Hepatocyte (in vitro differentiated cells): ENCODE measurements at places on chromosomes 16 and 17. TPM values are rescaled to one million over a fixed set of nuclear protein-coding genes. Genes with fewer than 3 reads are reported as not detected.

- no peak for DNase-seq
These were observed 3.9 kb upstream of the BIRC5 start for GRCh38 chr17:78210111-78210510.

Gene CNGB1
- total RNA-seq = not detected in 2 replicates

DNA sequence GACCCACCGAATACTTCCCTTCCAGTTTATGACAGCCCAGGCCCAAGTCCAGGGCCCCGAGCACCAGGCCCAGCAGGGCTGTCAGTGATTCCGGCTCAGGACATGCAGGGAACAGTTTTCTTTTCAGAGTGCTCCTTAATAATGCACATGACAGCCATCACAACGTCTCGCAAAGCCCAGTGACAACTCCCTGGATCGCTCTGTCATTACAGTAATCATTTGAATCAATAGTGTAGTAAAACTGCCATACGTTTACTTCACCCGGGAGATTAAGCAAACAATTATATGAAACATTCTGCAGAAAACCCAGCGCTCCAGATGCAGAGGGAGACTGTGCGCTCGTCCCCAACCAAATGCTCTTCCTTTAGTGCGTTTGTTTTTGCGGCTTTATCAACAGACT, 162.6 kb upstream of the CDH13 start:
- DNase-seq = no peak

GRCh38 chr16:50047864-50048263, 17.9 kb upstream of the HEATR3 start:
- DNase-seq = no peak

GRCh38 chr17:36673637-36674277, 72.4 kb downstream of the MRM1 start:
- DNase-seq = no peak

DNA sequence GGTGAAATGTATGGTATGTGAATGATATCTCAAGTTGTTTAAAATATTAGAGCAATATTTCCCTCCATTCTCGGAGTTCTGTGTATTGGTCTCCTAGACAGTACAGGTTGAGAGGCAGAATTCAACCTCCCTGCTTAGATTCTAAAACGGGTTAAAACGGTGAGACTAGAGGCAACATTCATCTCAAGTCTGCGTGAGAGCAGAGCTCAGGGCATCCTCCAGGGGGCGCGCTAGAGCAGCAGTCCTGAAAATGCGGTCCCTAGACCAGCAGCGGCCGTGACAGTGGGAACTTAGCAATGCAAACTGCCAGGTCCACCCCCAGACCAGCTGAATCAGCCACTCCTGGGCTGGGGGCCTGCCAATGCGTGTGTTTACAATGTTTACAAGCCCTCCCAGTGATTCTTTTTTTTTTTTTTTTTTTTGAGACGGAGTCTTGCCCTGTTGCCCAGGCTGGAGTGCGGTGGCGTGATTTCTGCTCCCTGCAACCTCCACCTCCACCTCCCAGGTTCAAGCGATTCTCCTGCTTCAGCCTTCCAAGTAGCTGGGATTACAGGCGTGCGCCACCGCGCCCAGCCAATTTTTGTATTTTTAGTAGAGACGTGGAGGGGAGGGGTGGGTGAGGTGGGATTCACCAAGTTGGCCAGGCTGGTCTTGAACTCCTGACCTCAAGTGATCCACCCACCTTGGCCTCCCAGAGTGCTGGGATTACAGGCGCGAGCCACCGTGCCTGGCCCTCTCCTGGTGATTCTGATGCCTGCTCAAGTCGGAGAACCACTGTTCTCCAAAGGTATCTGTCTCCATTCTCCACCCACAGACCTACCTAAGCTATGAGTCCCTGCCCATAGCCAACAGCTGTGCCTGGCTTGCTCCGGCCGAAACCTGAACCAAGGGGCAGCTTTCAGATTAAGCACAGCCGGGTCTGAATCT, 24.2 kb downstream of the KLHL36 start:
- peak; percentile 83 for DNase-seq

DNA sequence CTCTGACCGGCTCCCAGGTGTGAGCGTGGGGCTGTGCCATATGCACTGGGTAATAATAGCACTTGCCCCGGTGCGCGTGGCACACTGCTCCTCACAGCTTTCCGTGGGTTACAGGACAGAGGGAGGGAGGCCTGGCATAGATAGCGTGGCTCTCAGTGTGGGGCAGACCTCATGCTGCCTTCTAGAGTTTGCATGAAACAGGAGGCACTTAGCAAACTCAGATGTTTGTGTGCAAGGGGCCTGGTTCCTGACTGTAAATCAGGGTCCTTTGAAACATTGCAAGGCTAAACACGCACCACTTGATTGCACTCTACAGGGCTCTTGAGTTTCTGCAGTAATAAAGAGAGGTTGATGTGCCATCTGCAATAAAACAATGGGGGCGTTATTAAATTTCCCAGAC, 101.7 kb downstream of the RPTOR start:
- DNase-seq = no peak

- no peak for DNase-seq
These were observed 49.9 kb upstream of the CDR2 start for GRCh38 chr16:22424161-22424937.

GRCh38 chr17:56773124-56773523, 60.6 kb downstream of the C17orf67 start:
- DNase-seq = no peak

Gene SHPK
- total RNA-seq = 14.1 and 14.9 TPM in 2 replicates

- peak; percentile 88 for DNase-seq
These were observed 94.9 kb downstream of the ANKRD11 start for GRCh38 chr16:89395150-89396142.

Gene KRTAP4-8
- total RNA-seq = not detected in 2 replicates

DNA sequence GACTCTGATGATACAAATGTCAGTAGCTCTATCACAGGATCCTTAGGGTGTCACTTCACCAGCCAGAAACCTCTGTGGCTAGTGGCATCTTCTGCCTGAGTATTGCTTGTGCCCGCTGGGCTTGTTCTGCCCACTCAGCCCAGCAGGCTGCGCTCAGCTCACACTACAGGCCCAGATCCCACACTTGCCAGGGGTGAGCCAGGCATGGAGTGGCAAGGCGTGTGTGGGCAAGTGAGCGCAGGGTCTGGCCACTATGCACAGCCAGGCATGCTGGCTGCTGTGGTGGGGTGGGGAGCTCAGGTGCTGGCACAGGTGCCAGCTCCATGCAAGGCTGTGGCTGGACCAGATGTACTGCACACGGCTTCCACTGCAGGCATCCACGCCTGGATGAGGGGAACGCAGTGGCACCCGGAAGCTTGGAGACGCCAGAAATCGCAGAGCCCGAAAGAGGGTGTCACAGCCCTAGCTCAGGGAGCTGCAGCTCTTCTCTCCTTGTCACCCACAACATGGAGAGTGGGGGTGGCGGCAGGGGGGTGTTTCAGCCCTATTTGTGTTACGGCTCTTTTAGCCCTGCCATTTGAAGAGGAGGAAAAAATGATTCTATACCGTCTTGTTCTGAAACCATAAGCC, 10.2 kb downstream of the CFAP97D1 start:
- DNase-seq = no peak

GRCh38 chr16:67723911-67724305, 4.8 kb upstream of the GFOD2 start:
- no peak for DNase-seq

DNA sequence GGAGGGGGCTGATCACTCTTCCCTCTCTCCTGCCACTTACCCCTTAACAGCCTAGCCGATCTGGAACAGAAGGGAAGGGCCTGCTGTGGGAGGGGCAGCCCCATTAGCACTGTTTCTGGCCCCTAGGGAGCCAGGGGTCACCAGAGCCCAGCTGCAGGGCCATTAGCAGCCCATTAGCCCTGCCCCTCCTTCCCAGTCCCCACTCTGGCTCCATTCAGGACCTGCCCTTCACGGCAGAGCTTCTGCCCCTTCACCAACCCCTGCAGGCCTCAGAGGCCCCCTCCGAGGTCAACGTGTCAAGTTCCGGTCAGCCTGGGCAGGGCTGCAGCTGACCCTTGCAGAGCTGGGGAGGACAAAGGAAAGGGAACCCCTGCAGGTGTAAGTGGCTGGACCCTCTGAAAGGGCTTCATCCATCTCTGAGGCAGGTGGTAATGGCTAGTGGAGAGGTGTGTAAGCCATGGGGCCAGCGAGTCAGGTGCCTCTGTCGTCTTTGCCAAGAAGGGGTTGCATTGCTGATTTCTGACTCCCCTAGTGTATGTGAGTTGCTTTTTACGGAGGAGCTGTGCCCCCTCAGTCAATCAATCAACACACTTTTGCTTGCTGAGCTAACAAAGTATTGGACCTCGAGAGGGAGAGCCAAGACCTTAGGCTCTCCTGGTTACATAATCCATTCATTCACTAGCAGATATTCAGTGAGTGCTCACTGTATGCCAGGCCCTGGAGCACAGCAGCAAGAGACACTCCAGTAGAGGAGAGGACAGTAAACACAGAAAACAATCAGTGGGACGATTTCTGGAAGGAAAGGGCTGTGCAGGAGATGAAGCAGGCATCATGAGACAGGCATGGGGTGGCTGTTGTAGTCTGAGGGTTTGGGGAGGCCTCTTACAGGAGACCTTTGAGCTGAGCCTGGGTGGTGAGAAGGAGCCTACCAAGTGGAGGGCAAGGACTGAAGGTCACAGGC, 18.2 kb upstream of the KCNJ12 start:
- no peak for DNase-seq

DNA sequence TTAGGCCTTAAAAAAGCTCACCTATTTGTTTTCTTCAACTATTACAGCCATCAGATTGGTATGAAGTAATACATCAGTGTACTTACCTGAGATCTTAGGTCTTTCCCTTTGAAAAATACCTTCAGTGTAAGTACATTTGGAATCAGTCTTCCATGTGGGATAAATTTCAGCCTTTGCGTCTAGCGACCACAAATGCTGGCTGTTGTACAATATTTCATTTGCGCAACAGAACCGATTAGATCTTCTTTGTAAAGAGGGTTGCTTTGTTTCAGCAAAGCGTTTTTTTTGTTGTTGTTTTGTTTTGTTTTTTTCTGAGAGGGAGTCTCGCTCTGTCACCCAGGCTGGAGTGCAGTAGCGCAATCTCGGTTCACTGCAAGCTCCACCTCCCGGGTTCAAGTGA, 394.0 kb downstream of the CPPED1 start:
- DNase-seq = no peak

- no peak for DNase-seq
These were observed 22.1 kb downstream of the PRKCB start for GRCh38 chr16:23857881-23858269.

- DNase-seq = no peak
These were observed 33.5 kb upstream of the EMP2 start for GRCh38 chr16:10613785-10614485.

DNA sequence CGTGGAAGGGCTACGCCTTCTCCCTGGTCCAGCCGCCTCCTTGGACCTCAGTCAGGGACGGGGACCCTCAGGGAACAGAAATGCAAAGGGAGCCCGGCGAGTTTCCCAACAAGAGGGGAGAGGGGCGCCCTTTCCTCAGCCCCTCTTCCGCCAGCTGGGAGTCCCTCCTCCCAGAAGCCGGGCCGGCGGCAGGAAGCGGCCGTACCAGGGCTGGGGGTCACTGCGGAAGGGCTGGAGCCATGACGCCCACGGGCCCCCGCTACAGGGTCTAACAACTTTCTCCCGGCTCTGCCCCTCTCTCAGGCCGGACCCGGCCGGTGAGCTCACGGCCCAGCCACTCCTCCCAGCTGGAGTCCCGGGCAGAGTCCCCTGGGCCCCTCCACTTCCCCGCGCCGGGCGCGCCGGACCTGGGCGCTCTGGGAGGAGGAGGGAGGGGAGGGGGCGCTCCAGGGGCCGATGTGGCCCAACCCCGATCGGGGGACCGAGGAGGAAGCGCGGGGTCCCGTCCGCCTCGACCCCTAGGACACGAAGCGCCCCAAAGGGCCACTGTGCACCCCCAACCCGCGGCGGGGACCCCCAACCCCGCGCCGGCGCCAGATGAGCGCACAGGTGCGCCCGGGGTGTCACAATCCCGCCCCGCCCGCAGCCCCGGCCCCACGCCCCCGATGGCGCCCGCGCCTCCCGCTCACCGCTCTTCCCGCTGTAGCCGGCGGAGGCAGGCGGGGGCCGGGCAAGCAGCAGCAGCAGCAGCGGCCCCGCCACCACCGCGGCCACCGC, 578 bp downstream of the PGAP6 start:
- DNase-seq = peak; percentile 78

Gene JPH3
- 2.3 and 4.8 TPM in 2 replicates for total RNA-seq

DNA sequence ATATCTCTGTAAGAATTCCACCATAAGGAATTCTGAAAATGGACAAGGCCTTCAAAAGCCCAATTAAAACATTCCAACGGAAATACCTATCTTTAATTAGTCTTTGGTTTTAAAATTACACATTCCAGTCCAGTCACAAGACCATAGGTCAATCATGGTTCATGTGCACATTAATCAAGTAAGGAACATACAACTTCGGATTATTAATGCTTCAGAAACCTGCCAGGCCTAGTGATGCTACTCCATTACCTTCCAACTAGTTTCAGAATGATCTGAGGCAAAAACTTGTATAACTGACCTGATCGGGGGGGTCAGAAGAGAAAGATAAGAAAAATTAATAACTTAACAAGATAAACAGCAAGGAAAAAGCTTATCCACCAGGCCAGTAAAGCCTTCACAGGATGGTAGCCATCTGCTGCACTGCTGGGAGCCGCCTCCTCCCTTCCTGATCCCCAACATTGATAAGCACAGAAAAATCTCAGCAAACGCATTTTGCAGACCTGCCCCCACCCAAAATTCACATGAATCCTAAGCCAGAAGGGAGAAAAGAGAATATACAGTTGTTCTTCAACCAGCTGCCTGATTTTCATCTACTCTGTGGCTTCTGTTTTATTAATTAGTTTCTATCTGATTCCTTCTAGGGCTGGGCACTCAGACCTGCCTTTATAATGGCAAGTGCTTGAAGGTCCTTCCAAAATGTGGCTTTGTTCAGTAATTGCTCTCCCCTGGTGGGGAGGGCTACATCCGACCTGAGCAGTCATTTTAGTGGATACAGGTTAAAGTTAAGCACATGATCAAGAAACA, 6.0 kb downstream of the SDR42E1 start:
- DNase-seq = no peak

- DNase-seq = no peak
These were observed 20.1 kb downstream of the CIITA start for GRCh38 chr16:10897134-10897533.

DNA sequence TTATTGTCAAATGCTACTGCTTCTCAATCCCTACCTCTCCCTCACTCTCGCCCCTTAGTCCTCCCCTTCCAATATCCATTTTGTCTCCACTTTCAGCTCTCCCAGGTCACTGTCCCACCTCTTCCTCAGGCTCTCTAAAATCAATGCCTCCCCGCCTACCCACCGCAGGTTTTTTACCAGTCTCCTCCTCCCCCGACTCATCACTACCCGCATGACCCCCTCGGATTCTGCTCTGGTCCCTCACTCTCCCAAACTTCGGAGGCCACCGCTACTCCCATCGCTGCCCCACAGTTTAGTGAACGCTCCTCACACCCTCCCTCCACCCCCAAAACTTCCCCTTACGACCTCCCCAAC, 513 bp downstream of the CRLF3 start:
- peak; percentile 22 for DNase-seq

Gene MPHOSPH6
- 38.4 and 47.1 TPM in 2 replicates for total RNA-seq

Gene KRTAP4-2
- not detected in 2 replicates for total RNA-seq

DNA sequence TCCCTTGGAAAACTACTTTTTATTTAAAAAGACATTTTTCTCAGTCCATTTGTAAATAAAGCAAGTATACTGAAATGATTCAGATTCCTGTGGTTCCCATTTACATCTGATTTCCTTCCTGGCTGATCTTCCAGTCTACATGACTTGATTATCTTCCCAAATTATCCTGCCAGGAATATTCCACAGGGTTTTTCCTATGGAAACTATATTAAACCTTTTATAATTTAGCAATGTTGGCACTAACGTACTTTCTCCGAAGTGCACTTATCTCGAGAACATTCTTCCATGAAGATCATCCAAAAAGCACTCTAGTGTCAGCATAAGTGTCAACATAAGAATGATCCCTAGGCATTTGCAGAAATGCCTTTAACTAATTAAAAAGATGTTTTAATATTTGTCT, 347.7 kb upstream of the KIF2B start:
- DNase-seq = no peak

- DNase-seq = no peak
These were observed 109.8 kb downstream of the SDR42E1 start for GRCh38 chr16:81901484-81901883.
